ENCODE measurements at places on chromosomes 1 and 21.

DNA sequence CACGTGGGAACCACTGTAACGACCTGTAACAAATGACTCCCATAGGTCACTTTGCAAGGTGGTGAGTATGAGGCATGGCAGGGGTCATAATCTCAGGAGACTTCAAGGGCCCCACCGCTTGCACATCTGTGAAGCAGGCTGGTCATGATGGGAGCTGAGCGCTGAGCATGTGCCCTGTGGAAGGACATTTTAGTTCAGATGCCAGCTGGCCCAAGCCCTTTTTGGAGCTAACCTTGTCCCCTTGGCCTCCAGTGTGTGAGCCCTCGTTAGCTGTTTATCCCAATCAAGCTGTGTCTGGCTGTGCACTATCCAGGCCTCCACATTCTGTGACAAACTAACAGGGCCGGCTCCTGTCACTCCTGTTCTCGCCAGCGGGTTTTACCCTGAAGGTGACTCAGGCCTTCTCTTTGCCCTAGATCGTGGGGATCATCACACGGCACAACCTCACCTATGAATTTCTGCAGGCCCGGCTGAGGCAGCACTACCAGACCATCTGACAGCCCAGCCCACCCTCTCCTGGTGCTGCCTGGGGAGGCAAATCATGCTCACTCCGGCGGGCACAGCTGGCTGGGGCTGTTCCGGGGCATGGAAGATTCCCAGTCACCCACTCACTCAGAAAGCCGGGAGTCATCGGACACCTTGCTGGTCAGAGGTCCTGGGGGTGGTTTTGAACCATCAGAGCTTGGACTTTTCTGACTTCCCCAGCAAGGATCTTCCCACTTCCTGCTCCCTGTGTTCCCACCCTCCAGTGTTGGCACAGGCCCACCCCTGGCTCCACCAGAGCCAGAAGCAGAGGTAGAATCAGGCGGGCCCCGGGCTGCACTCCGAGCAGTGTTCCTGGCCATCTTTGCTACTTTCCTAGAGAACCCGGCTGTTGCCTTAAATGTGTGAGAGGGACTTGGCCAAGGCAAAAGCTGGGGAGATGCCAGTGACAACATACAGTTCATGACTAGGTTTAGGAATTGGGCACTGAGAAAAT, 7.6 kb downstream of the NPPA start:
- no peak for DNase-seq

DNA sequence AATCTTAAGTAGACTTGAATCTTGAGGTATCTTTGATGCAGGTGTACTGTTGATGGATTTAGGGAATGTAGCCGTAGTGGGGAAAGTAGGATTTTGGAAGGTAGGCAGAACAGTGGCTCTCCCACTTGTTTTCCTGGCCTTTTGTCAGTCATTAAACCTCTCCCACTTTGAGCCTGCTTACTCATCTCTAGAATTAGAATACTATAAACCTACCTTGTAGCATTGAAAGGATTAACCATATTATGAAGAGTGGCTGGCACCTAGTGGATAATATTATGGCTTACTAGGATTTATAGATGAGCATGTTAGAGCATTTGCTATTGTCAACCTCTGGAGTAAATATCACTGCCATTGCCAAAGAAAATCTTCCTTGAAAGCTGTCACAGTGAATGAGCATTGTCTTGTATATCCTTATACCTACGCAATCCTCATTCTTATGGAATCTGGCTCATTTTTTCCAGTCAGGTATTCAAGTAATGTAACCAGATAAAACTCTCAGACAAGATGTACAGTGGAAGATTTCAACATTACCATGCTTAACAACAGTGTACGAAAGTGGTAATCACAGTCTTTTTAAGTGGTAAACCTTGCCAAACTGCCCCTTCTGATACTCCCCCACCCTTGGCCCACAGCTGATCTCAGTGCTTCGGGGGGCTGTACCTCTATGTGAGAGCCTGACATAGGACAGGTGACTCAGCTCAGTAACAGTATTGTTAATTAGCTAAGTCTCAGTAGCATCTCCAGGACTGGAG, 44.4 kb downstream of the SH3GLB1 start:
- DNase-seq, result no peak

- DNase-seq, result peak; percentile 36
Observed at GRCh38 chr1:190908691-190909090, 431.0 kb upstream of the BRINP3 start.

DNA sequence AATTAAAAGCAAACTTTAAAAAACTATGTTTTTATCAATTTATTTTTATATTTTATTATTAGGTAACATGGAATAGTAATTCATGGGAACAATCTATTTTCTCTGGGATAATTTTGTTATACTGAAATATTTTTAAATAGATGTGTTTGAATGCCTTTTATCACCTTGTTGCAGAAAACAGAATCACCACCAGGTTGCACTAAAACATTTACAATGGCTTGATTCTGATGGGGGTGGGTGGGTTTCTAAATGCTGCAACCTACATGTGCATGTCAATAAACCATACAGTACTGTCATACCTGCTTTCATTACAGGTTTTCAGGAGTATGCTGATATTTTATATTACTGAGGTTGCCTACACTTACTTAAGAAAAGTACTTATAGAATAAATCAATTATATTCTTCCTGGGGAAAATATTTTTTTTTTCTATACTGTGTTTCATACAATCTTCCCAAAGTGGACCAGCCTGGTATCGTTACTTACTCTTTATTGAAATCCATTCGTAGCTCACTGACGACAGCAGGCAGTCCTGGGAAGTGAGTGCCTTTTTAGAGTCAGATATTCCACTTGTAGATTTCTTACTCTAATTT, 132.8 kb downstream of the PTPRC start:
- DNase-seq, result peak; percentile 76

DNA sequence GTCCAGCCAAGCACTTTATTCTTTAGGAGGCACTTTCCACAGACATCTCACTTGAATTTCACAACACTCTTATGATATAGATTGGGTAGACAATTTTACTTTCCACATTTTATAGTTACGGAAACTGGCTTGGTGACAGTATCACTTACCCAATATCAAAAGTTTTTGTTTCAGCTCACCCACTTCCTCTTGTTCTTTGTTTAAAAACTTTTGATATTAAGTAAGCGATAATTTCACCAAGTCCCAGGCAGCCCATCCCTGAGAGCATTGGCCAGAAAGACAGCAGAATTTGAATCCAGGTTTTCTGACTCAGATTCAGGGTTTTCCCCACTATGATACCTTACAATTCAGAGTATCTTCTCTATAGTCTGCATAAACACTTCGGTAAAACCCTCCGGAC, 60.0 kb downstream of the LRIG2 start:
- DNase-seq, result no peak

DNA sequence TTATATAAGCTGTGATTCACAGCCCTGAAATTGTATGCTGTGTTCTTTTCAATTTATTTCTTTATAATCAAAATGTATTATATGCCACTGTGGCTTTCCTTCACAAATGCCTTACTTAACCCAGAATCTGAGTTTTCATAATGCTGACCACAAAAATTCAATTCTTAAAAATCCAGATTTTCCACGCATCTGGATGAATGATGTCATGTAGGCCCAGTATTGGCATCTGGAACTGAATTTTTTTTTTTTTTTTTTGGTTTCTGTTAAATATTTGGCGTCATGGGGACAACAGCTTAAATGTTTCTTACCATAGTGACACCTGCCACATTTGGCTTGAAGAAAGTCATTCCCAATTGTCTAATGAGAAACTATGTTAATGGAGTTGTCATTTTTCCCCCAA, 296.8 kb downstream of the TM2D1 start:
- no peak for DNase-seq

DNA sequence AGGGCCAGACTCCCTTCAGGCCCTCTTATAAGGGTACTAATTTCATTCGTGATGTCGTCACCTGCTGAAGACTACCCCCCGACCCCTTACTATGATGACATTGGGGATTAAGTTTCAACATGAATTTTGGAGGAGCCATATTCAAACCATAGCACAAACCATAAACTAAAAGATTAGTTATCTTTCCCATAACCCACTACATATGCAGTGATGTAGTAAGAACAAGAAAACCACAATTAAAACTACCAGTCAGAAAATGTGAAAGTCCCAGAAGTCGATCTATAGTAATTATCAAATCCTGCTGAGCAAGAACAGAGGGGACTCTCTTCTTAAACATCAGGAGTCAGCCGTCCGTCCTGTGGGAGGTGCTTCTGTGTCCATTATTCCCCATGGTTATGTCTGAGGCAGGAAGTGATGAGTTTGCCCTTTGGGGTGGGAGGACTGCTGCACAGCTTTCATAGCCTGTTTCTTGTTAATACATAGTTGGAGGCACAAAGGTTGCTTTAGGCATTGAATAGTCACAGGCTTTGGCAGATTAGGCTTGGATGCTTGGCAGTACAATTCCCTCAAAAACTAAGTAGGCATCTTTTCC, 35.9 kb upstream of the PTGFRN start:
- peak; percentile 16 for DNase-seq

DNA sequence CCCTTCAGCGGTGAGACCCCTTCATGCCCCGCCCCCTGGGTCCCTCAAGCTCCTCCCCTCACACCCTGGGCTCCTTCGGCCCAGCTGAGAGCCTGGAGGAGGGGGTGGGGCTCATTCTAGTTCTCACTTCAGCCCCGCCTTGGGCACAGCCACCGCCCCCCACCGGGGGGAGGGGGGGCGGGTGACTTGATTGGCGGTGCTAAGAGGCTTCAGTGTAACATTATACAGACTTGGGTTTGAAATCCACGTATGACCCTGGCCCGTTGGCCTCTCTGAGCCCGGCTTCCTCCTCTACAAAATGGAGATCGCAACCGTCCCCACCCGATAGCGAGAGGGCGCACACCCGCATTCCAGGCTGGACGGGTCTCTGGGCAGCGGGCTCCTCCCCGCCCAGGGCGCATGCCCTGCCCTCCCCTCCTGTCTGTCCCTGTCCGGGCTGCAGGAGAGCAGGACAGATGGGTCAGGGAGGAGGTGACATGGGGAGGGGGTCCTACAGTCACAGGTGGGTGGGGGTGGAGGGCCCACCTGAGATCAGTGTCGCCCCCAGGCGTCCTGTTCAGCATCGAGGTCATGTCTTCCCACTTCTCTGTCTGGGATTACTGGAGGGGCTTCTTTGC, 5.1 kb downstream of the CLCNKB start:
- DNase-seq, result peak; percentile 31

DNA sequence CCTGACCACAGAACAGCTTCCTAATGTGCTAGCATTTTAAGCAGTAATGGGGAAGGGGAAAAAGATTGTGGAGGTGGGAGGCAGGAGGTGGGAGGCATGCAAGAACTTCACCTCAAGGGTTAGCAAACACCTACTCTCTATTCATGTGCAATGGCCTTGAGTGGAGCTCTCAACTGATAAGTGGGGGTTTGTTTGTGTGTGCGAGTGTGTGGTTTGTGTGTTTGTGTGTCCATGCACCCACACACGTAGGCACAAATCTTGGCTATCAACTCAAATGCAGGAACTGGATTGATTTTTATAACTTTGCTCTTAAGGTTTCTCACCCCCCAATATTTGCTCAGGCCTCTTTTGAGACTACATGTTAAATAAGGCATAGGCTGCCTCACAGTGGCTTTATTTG, 78.6 kb downstream of the SYT6 start:
- DNase-seq, result no peak

DNA sequence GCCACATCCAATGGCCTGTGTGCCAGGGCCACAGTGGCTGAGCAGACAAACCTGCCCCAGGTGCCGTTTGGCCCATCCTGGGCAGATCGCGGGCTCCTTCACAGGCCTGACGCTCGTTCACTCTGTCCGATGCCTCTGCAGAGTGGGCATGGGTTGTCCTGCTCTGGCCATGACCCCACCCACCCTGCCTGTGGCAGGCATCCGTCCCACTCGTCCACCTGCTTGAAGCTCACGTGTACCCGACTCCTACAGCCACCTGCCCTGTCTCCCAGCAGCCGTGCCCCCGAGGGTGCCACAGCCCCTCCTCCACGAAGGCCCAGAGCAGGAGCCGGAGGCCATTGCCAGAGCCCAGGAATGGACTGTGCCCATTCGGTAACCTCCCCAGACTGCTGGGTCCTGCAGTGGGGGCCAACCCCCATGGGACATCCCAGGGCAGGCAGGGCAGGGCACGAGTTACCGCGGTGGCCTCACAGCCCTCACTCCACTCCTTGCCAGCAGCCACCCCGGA, 41.9 kb downstream of the TRIM11 start:
- no peak for DNase-seq

GRCh38 chr1:9985001-9985400, 12.0 kb upstream of the RBP7 start:
- DNase-seq, result no peak

- DNase-seq, result peak; percentile 16
Observed at GRCh38 chr1:210695026-210695425, 366.3 kb downstream of the HHAT start.

DNA sequence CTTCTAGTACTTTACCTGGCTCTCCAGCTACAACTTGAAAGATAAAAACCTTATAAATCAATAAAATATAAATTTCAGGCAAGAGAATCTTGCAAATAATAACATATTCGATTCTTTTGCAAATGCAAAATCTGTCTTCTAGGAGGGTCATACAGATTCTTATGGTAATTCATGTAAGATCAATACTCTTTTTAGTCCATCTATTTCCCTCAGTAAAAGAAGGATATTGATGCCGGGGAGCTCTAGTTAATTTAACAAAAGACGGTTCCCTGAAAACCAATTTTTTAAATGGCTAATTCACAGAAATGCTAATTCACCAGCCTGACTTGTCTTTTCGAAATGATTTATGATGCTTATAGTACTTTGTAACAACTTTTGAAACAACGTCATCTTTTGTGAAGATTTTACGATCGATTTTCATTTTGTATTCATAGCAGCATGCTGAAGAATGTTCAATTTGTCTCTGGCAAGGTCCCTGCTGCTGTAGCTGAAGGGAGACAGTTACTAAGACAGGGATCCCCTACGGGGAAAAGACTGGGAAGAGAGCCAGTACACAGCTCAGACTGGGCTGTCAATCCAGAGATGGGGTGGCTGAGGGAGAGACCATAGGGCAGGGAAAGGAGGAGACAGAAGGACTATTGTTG, 90.6 kb upstream of the SPAG17 start:
- no peak for DNase-seq

DNA sequence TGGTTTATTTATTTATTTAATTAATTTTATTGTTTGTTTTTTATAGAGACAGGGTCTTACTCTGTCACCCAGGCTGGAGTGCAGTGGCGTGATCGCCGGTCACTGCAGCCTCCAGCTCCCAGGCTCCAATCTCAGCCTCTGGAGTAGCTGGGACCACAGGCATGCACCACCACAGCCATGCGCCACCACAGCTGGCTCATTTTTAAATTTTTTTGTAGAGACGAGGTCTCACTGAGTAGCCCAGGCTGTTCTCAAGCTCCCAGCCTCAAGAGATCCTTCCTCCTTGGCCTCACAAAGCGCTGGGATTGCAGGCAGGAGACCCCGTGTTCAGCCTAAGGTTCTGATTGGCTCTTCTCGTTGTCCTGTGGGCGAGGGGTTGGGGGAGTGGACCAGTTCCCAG, 22.1 kb downstream of the UMODL1 start:
- peak; percentile 28 for DNase-seq

- DNase-seq, result peak; percentile 71
Observed at GRCh38 chr1:960363-961131, at the start of gene KLHL17. TSS of gene KLHL17 (plus strand) at chr1:960584. CDS start at chr1:960694, 110 bp downstream.

GRCh38 chr1:180594723-180595122, 36.0 kb downstream of the OVAAL start:
- DNase-seq, result no peak

- DNase-seq, result no peak
Observed at GRCh38 chr1:14452551-14452950, 145.9 kb upstream of the KAZN start.

Measured in astrocyte of the spinal cord (primary cell).